Endodermal cell (in vitro differentiated cells): ENCODE measurements at places on chromosomes 6 and 20. TPM values are rescaled to one million over a fixed set of nuclear protein-coding genes. Genes with fewer than 3 reads are reported as not detected.

DNA sequence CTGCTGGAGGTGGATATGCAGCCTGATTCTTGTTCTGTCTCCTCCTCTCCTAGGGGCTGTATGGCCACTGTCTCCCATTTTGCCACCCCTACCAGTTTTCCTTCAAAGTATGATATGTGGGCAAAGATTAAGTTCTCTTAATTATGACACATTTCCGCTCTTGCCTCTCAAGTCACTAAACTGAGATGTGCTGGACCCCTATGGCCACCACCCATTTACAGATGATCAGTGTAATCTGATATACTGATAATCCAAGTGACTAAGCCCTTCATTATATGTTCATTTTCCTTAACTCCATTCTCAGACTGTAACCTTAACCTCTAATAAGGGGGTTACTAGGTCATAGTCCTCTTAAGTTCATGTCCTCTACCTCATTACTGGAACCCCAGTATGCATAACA is 711 bp upstream of the C20orf141 start:
- H3K27me3 ChIP-seq, result peaks cover 6% of the 10 kb centered on the region
- DNase-seq, result peak; percentile 30
- no peak overlapping the region for H3K4me3 ChIP-seq
- H3K4me1 ChIP-seq, result peaks cover 5% of the 10 kb centered on the region

GRCh38 chr6:114090626-114091025 is 119.7 kb upstream of the HDAC2 start:
- no peak overlapping the region for H3K27ac ChIP-seq
- no peaks in the 10 kb centered on the region for H3K36me3 ChIP-seq
- peaks cover 13% of the 10 kb centered on the region for H3K4me1 ChIP-seq
- H3K4me3 ChIP-seq, result no peak overlapping the region

DNA sequence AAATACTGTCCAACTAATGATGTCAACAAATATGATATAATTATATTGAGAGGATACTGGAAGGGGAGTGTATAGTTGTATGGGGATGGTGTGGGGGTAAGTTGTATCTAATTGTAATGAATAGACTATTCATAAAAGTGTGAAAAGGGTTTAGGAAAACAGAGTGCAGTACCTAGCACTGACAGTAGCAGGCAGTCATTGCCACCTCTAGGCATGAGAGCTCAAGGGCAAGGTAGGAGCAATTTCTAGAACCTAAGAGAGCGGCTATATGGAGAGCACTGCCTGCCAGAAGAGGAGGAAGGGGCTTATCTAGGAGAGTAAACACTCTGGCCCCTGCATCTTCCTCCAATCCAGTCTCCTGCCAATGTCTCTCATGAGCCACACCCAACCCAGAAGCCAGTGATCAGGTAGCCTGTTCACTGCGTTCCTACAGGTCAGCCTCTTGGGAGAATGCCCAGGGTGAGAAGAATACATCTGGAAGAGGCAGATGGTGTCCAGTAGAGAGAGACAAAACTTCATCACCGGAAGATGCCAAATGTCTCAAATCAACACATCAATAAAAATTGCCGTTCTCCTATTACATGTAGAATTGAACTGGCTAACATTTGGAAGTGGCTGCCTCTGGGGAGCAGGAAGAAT is 200.0 kb downstream of the LY86 start:
- no peak overlapping the region for H3K27ac ChIP-seq
- H3K4me1 ChIP-seq, result peaks cover 5% of the 10 kb centered on the region
- DNase-seq, result peak; percentile 71
- no peaks in the 10 kb centered on the region for H3K27me3 ChIP-seq
- no peak overlapping the region for H3K4me3 ChIP-seq
- no peaks in the 10 kb centered on the region for H3K36me3 ChIP-seq

- no peak overlapping the region for H3K4me3 ChIP-seq
- no peak overlapping the region for H3K27ac ChIP-seq
- DNase-seq, result no peak
- H3K4me1 ChIP-seq, result no peaks in the 10 kb centered on the region
- H3K27me3 ChIP-seq, result no peaks in the 10 kb centered on the region
Measured at GRCh38 chr6:143078468-143079324, 18.0 kb downstream of the AIG1 start.

DNA sequence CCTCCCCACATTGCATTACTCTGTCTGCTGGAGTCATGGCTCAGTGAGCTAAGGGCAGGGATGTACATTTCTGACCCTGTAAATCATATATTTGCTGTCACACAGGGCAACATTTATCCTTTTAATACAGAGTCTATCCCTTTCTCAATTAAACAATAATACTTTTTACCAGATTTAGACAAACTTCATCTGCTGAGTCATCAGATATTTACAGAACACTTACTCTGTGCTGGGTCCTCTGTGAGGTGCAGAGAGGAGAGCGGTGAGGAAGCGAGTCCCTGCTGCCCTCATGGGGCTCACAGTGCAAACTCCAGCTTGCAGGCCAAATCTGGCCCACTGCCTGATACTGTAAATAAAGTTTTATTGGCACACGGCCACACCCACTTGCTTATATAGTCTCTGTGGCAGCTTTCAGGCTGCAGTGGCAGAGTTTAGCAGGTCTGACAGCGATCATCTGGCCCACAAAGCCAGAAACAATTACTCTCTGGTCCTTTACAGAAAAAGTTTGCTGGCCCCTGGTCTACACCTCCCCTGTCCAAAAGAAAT is 144.5 kb downstream of the CDH26 start:
- no peaks in the 10 kb centered on the region for H3K4me1 ChIP-seq
- no peak for DNase-seq
- no peak overlapping the region for H3K4me3 ChIP-seq
- H3K36me3 ChIP-seq, result no peaks in the 10 kb centered on the region
- H3K27ac ChIP-seq, result no peak overlapping the region

DNA sequence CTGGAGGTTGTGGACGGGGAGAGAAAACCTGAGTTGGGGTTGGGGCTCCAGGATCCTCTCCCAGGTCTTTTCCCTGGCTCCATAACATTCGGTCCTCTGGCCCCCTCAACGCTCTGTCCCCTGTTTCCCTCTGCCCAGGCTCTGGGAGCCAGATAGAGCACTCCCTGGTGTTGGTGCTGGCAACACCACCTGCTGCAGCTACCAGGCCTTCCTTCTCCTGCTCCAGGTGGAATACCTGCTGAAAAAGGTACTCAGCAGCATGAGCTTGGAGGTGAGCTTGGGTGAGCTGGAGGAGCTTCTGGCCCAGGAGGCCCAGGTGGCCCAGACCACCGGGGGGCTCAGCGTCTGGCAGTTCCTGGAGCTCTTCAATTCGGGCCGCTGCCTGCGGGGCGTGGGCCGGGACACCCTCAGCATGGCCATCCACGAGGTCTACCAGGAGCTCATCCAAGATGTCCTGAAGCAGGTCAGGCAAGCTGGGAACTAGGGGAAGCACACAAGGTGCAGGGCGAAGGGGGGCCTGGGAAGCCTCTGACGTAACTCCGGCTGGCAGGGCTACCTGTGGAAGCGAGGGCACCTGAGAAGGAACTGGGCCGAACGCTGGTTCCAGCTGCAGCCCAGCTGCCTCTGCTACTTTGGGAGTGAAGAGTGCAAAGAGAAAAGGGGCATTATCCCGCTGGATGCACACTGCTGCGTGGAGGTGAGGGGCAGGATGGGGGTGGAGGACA is 14.6 kb downstream of the DEF6 start:
- no peaks in the 10 kb centered on the region for H3K4me1 ChIP-seq
- DNase-seq, result peak; percentile 44
- H3K4me3 ChIP-seq, result no peak overlapping the region
- H3K27me3 ChIP-seq, result peaks cover 20% of the 10 kb centered on the region
- no peak overlapping the region for H3K27ac ChIP-seq

GRCh38 chr6:23111984-23112383 is 542.6 kb downstream of the HDGFL1 start:
- H3K27ac ChIP-seq, result no peak overlapping the region
- H3K27me3 ChIP-seq, result no peaks in the 10 kb centered on the region
- H3K4me1 ChIP-seq, result no peaks in the 10 kb centered on the region
- no peak overlapping the region for H3K4me3 ChIP-seq
- no peak for DNase-seq

KCNK16 gene
- total RNA-seq, result not detected in 3 replicates

PRICKLE4 gene
- 2.6 TPM in 1 of 2 replicates, not detected in the other for total RNA-seq

LIME1 gene
- total RNA-seq, result 1.1 to 7.6 TPM (median 6.9 TPM) in 3 replicates
